ENCODE measurements at places on chromosomes 3 and 15.

GRCh38 chr15:101019366-101019896 lies 100.3 kb downstream of the LRRK1 start:
- no peak for DNase-seq

GRCh38 chr3:62139957-62140356 lies 233.4 kb downstream of the FEZF2 start:
- DNase-seq, result no peak

GRCh38 chr3:28948685-28949084 lies 332.2 kb upstream of the RBMS3 start:
- no peak for DNase-seq

GRCh38 chr3:56960234-56960917 lies 100.1 kb upstream of the SPATA12 start:
- no peak for DNase-seq

- no peak for DNase-seq
These were observed 779.4 kb downstream of the TUSC7 start for GRCh38 chr3:117488983-117489382.

- peak; percentile 31 for DNase-seq
These were observed 76.8 kb downstream of the BDH1 start for GRCh38 chr3:197478746-197479668.

GRCh38 chr3:150097588-150097890 lies 126.8 kb upstream of the PFN2 start:
- DNase-seq, result no peak

DNA sequence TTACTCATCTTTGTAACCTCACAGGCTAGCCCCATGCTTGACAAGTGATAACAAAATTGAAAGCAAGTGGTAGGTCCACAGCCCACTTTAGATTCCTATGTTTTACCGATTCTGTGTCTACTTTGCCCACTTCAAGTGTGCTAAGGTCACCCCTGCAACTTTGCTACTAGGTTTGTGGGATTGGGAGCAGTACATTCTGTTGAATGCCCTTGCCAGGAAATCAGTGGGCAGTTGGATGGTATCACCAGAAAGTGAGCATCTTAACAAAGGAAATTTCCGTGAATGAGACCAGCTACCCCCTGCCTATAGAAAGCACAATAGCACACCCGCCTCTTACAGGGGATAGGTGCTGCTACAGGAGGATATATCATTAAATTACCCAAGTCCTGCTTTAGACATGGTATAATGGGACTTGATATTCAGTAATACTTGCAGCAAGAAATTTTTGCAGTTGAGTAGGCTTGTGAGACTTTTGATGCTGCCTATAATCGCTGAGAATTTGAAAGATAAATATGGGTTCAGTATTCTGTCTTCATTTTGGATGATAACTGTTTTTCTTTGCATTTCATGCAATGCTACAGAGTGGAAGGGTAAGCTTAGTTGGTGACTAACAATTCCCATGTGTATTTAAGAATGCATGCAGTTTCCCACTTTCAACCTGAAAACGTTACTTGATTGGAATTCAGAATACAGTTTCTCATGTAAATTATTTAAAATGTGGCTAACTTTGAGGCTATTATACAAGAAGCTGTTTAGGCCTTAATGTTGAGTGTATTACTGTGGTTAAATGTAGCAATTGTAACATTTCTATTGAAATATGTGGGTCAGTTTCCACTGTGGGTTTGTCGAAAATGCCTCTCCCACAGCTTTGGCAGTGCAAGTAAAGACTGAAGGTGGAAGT lies 9.5 kb downstream of the EBLN2 start:
- no peak for DNase-seq

GRCh38 chr15:87567406-87568030 lies 689.0 kb downstream of the NTRK3 start:
- DNase-seq, result no peak

GRCh38 chr15:43186003-43186353 lies 775 bp downstream of the CCNDBP1 start:
- no peak for DNase-seq

GRCh38 chr3:62587579-62588031 lies 214.3 kb upstream of the FEZF2 start:
- no peak for DNase-seq

- DNase-seq, result no peak
These were observed 155.0 kb upstream of the SUCLG2 start for GRCh38 chr3:67809370-67809935.

GRCh38 chr3:171834461-171834801 lies 8.7 kb upstream of the TMEM212 start:
- DNase-seq, result no peak

DNA sequence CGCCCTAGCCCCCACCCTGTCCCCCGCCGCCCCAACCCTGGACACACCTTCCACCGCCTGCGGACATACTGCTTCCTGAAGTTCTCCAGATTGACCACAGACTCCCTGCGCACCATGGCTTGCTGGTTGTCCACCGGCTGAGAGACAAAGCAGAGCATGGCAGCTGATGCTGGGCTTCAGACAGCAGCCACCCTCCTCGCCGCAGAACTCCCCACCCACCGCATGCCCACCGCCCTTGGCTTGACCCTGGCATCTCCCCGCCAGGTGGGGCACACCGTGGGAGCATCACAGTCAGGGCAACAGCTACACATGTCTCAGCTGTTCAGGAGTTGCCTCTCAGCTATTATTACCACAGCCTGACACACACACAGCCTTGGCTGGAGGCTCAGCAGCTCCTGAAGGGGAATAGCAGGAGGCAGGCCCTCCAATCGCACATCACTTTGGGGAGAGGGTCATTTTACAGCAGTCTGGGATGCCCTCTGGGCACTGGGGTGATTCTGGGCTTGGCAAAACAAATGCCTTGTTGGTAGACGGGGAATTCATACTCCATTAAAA lies 78.4 kb upstream of the HERC1 start:
- no peak for DNase-seq

GRCh38 chr3:101512396-101512645 lies 691 bp downstream of the SENP7 start:
- no peak for DNase-seq

DNA sequence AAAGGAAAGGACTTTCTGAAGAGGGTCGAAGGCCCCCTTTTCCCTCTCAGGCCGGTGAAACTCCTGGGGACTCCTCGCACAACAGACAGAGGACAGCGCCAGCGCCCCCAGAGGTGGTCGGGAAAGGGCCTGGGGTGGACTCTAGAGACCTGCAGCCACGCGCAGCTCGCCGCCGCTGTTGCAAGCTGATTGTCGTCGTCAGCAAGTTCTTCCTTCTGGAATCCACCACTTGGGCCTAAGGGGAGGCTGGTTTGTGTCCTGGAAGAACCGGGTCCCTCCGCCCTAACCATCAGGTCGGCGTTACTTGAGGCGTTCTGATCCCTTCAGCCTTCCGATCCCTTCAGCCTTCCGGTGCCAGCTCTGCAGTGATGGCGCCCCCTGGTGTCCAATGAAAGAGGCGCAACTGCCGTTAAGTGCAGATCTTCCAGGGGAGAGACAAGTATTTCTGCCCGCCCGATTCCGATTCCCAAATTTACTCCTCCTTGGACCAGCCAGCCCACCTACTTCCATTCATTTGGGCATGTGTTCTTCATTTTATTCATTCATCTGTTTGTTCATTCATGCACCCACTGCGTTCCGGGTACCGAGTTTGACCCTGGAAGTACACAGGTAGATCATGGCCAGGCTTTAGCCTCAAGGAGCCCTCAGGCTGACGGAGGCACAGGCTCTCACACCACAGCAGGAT lies 77.2 kb upstream of the SLC6A11 start:
- DNase-seq, result peak; percentile 82

DNA sequence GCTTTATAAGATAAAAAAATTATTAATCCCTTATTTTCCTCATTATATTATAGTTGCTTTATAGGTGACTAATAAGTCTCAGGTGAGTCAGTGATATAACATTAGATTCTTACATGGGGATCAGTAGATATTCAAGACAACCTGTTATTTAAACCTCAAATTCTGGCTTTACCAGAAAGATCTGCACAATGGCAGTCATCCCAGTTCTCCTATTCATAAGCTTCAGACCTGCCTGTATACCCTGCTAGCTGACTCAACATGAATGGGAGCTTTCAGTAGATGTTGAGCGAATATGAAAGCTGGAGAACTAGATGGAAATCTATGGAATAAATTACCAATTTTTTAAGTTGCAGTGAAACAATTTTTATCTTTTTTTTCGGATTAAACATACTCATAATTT lies 20.5 kb upstream of the CCDC54 start:
- peak; percentile 30 for DNase-seq

GRCh38 chr3:49841126-49841696 lies 15.2 kb downstream of the TRAIP start:
- no peak for DNase-seq

DNA sequence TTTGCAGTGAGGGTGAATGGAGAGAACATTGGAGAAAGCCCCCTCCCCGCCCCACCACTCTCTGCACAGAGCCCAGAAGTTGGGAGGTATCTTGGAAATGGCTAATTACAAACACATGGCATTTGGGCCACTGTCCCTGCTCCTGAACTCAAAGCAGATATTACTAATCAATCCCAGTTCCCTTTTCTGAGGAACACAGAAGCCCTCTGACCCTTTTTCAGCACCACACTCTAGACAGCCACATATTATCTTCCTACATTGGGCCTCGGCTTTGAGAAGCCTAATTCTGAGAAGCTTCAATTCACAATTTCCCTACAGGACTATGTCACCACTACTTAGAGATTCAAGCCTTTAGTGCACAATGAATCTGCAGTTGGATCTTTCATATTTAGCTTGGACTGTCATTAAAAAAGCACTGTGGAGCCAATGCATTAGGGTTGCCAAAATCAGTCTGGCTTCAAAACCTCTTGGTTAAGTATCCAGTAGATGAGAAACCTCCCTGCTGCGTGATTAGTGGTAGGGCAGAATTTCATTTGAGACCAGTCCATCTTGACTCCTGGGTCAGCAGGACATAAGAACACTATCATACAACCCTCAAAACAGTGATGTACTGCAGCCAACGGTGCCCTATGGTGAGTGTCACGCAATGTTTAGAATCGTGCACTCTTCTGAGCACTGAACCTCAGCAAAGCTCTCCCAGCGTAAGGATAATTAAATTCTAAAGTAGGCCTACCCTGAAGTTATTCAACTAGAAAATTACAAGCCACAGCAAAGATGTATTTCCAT lies 26.1 kb downstream of the MGLL start:
- no peak for DNase-seq

GRCh38 chr3:17664923-17665322 lies 77.5 kb downstream of the TBC1D5 start:
- no peak for DNase-seq

DNA sequence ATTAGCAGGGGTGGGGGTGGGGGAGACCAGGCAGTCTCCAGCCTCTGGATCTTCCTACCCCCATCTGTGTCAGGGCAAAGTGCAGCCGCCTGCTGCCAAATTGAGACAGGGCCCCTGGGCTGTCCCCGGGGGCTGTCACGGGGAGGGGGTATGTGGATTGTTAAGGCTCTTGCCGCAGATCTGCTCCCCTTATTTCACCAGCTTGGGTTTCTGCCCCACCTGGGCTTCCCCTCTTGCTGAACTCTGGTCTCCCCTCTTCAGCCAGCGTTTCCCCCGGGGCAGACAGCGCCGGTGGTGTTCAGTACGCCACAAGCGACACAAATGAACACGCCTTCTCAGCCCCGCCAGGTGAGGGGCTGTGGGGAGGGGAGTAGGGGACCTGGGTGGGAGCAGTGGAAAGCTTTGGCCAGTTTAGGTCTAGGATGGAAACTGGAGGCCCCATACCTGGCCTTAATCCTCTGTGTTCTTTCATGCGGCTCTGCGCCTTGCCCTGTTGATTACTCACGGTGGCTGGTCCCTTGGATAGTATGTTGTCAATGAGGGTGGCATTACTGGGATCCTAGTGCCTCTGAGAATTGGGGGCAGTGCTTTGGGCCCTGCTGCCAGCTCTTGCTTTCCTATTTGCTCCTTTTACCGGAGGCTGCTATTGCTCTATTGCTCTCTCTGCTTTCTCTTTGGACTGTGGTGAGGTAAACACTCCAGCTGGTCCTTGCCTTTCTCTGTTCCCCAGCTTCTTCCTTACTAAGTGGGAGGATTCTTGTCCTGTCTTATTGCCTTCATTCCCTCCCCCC lies 1.7 kb downstream of the EIF4G1 start:
- DNase-seq, result no peak

GRCh38 chr3:43212914-43213611 lies 73.3 kb upstream of the SNRK start:
- no peak for DNase-seq

DNA sequence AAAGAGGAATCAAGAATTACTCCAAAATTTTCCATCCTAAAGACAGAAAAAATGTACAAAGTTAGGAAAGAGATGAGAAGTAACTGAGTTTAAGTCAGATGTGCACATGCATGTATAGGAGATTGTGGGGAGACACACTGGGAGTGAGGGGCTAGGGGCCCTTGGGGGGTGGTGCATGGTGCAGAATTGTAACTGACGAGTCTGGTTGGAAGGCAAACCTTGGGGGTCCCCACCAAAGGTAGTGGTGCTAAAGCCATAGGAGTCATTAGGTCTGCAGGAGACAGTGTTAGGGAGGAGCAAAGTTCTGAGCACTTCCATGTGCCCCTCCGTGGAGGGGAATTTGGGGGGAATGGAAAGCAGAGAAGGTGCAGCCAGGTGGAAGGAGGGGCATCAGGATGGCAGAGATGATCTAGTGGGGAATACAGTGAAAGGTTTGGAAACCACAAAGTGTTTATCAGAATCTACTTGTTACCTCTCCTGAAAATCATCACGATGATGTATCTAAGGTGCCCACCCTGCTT lies 37.5 kb upstream of the EPHB1 start:
- DNase-seq, result no peak

- DNase-seq, result no peak
These were observed 376.9 kb upstream of the ARPP21 start for GRCh38 chr3:35262406-35262805.
